Glomerular endothelial cell (primary cell): ENCODE measurements at places on chromosomes 4 and X.

GRCh38 chr4:1987296-1987695 is 21.5 kb downstream of the NELFA start:
- DNase-seq = no peak

DNA sequence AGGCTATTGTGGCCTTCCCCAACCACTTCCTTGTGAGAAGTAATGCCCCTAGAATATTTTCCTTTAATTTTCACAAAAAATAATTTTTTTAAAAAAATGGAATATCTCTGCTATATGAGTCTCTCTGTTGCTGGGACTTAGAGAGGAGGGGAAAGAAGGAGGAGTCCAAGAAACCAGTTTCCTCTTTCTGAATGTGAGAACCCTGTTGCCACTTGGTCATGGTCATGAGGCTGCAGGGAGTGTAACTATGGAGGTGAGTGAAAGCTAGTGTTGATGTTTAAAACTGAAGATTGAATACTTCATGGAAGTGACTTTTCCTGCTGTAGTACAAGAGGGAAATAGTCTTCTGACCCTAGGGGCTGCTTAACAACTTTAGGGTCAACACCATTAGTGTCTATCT is 20.4 kb downstream of the KIAA1210 start:
- no peak for DNase-seq

DNA sequence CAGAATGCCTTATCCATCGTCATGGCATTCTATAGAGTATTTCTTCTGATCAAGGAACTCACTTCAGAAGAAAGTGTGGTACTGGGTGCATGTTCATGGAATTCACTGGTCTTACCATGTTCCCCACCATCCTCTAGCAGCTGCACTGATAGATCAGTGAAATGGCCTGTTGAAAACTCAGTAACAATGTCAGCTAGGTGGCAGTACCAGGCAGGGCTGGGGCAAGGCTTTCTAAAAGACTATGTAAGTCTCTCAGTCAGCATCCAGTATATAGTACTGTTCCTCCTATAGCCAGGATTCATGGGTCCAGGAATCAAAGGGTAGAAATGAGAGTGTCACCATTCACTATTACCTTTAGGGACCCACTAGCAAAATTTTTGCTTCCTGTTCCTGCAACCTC is 15.8 kb upstream of the LDB2 start:
- DNase-seq = no peak

GRCh38 chrX:10904220-10904619 is 206.9 kb upstream of the HCCS start:
- no peak for DNase-seq

- DNase-seq = no peak
These were observed 396.0 kb downstream of the PDGFC start for GRCh38 chr4:156575430-156576073.

GRCh38 chr4:92634882-92635281 is 331.1 kb downstream of the GRID2 start:
- no peak for DNase-seq

DNA sequence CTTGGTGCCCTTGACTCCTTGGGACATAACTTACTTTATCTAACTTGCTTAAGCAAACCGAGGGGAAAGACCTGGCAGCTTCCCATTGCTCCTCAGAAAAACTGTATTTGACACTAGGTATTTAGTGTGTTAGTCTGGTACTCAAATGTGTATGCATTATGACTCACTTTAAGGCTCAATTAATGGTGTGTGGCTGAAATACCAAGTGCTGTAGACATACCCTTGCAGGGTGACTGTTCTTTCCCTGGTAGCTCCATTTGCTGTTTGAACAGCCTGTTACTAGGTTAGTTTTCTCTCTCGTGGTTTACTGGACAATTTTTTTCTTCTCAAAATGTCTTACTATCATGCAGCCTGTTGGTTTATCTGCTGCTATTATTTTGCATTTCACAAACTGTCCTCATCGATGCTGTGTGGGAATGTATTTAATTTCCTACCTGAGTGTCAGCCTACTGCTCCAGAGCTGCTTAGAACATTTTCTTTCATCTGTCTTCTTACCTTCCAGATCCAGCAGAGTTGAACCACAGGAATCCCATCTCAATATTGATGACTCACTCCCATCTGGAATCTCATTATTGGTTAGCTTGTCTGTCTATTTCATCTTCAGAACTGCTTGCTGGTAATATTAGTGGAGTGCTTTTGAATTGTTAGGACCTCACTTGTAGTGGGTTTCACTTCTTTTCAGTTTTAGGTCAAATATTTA is 158.0 kb upstream of the FAT1 start:
- no peak for DNase-seq

GRCh38 chr4:19999276-19999675 is 252.4 kb upstream of the SLIT2 start:
- DNase-seq = no peak

GRCh38 chr4:79979785-79980437 is 93.1 kb downstream of the ANTXR2 start:
- no peak for DNase-seq

DNA sequence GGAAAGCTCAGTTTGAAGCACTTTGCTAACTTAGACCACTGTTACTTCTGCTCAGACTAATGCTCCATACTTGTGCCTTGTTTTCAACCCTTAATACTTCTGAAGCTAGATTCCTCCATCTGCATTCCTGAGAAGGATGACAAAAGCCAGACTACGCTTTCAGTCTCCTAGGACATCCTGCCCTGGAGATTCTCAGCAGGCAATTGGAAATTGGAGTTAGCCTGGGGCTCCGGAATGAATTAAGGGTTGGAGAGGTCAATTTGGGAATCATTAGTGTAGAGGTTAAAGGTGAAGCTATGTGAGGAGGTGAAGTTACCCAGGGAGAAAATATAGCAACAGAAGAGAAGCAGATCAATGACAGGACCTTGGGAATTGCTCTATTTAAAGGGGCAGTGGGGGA is 215.9 kb upstream of the MBNL3 start:
- DNase-seq = no peak

DNA sequence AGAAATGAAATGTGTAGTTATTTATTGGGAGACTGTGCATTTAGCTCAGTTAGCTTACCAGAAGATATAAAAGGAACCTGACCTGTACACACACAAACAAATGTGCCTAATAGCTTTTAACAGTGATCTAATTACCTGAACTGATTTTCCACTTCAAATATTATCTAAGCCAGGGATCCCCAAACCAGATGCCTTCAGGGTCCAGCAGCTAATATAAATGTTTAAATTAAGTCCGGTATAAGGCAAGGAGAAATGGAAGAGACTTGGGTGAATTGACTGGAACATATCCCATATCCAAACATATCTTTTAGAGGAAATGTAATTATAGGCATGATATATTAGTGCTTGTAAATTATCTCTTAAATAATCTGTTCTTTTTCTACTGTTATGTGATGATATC is 66.7 kb downstream of the CNKSR2 start:
- DNase-seq = no peak

DNA sequence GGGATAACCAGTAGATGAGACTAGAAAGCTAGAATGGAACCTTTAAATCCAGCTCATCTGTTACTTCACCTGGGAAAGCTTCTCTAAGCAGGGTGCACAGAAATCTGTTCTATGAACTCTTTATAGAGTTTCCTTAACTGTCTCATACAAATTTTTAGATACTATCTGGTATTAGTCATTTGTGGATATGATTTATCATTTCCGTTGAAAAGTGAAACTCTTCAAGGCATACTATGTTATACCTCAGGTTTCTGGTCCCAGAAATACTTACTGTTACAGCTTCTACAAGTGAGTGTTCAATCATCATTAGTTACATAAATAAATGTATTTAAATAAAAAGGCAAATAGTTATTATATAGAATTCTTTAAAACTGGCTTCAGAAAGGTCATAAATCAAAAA is 298.3 kb upstream of the AGA start:
- no peak for DNase-seq

- DNase-seq = no peak
These were observed 439.7 kb upstream of the FRG1 start for GRCh38 chr4:189500970-189501369.

DNA sequence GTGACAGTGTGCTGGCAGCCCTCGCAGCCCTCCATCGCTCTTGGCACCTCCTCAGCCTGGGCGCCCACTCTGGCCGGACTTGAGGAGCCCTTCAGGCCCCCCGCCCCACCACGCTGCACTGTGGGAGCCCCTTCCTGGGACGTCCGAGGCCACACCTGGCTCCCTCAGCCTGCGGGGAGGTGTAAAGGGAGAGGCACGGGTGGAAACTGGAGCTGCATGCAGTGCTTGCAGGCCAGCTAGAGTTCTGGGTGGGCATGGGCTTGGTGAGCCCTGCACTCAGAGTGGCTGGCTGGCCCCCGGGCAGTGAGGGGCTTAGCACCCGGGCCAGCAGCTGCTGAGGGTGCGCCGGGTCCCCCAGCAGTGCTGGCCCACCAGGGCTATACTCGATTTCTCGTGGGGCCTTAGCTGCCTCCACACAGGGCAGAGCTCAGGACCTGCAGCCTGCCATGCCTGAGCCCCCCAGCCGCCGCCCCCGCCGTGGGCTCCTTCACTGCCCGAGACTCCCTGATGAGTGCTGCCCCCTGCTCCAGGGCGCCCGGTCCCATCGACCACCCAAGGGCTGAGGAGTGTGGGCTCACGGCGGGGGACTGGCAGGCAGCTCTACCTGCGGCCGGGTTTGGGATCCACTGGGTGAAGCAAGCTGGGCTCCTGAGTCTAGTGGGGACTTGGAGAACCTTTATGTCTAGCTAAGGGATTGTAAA is 1672.7 kb upstream of the PCDH7 start:
- no peak for DNase-seq

DNA sequence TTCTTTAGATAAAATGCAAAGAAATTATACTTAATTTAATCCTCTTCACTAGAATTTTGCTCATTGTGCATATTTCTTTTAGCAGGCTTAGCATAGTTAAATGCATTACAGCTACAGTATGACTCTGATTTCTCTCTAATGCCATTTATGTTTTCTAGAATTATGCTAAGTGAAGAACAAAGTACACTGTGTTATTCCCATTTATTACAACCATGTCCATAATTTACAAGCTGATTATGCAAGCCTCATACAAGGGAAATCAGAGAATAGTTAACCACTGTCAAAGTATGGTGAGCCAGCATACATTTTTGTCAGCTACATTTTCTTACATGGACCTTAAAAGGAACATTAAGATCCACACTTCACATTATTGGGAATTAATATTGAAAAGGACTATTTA is 99.1 kb downstream of the MAB21L2 start:
- DNase-seq = no peak

GRCh38 chrX:120310861-120311726 is at the start of gene TMEM255A:
Gene TMEM255A (minus strand): TSS chrX:120311461. CDS start chrX:120311309, 152 bp downstream.
- no peak for DNase-seq

DNA sequence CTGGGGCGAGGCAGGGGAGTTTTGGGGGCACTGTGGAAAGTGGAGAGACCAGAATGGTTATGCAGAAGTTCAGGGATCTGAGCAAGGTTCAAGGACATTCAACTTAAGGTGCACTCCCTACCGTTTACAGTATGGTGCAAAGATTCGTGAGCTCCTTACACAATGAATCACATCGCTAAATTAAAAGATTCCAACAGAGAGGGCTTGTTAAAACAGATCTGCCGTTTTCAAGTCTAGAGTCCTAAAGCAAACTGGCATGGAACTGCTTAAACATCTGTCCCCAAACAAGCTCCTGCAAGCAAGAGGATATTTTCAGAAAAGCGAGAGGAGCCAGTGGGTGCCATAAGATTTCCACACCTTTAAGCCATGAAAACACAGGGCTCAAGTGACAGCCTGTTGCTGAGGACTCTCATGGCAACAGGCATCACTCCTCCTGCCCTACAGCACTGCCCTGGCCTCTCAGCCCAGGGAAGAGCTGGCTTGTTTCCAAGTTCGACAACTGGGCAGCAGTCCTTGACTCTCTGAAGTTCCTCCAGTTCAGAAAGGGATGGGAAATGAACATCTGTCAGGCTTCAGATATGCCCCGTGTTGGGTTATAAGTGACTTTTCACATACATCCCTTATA is 10.0 kb downstream of the FAM184B start:
- no peak for DNase-seq

- DNase-seq = no peak
These were observed 782.8 kb upstream of the MAGEB2 start for GRCh38 chrX:29432534-29432933.

GRCh38 chr4:53788011-53788410 is 196.7 kb upstream of the LNX1 start:
- DNase-seq = no peak

DNA sequence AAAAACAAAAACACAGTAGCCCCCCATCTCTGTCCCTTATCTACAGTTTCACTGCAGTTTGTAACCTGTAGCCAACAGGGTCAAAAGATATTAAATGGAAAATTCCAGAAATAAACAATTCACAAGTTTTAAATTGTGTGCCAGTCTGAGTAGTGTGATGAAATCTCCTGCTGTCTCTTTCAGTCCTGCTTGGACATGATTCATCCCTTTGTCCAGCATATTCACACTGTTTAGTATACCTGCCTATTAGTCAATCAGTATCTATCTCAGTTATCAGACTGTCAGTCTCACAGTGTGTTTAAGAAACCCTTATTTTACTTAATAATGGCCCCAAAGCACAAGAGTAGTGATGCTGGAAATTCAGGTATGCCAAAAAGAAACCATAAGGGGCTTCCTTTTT is 21.9 kb downstream of the CNOT6L start:
- no peak for DNase-seq

- no peak for DNase-seq
These were observed 7.4 kb downstream of the DOK7 start for GRCh38 chr4:3470244-3471097.

GRCh38 chr4:45368832-45369231 is 642.5 kb upstream of the GNPDA2 start:
- no peak for DNase-seq

GRCh38 chr4:118676128-118676527 is 9.1 kb upstream of the METTL14 start:
- DNase-seq = no peak

- DNase-seq = no peak
These were observed 86.3 kb upstream of the MAML3 start for GRCh38 chr4:140240237-140240636.

- no peak for DNase-seq
These were observed 27.8 kb downstream of the SMS start for GRCh38 chrX:21968333-21968732.

GRCh38 chr4:71266090-71266794 is 72.6 kb upstream of the SLC4A4 start:
- DNase-seq = no peak

GRCh38 chr4:88439161-88439760 is 17.7 kb upstream of the HERC5 start:
- no peak for DNase-seq

DNA sequence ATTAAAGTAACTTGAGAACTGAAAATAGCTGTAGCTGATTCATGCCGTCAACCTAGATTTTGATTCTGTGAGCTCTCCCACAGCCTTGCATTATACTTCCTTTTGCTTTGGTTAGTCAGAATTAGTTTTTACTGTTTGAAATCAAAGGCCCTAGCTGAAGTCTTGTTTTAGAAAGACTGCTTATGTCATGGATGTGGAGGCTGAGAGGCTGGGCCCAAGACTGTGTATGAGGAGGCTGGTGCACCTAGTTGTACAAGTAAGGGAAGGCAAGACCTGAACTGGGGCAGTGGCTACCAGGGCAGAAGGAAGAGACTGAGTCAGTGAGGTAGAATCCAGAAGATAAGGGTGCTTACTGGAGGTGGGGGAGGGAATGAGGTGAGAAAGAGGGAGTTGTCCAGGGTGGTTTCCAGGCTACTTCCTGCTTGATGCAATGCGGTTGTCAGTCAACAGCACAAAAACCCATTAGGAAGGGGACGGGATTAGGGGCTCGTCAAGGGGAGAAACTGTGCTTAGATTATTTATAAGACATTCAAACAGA is 76.2 kb upstream of the PAGE3 start:
- DNase-seq = no peak
